NCI-H187 (cell line): ENCODE measurements at places on chromosomes 7 and 10.

DNA sequence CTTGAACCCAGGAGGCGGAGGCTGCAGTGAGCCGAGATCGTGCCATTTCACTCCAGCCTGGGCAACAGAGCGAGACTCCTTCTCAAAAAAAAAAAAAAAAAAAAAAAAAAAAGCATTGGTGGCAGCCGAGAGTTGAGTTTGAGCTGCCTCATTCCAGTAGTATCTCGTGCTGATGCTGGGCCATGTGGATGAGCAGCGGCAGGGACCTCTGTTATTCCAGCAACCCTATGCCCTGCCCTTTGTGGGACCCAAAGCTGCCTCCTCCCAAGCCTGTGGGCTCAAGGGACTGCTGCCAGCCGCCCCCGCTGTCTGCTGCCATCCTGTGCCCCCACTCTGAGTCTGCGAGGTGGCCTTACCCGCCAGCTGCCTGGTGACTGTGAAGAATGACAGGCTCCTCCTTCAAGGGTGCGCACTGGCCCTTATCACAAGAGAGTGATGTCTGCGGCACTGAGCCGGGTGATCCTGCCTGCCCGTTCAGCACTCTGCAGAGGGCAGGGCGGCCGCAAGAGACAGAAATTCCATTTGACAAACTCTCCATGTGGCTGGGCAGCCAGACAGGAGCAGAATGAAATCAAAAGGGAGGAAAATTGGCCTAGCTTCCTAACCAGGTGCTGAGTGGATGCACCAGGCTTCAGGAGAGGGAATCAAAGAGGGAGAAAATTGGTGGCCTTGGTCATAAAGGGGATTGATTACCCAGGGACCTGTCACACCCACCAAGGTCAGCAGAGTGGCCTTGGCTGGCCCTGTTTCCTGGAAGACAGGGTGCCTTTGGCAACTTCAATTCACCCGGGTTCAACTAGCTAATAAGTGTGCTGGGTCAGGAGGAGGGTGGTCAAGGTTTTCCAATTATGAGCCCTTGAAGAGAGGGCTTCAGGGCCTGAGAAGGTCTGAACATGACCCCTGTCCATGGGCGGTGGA is 65.3 kb upstream of the ZMIZ1 start:
- no peak for DNase-seq

DNA sequence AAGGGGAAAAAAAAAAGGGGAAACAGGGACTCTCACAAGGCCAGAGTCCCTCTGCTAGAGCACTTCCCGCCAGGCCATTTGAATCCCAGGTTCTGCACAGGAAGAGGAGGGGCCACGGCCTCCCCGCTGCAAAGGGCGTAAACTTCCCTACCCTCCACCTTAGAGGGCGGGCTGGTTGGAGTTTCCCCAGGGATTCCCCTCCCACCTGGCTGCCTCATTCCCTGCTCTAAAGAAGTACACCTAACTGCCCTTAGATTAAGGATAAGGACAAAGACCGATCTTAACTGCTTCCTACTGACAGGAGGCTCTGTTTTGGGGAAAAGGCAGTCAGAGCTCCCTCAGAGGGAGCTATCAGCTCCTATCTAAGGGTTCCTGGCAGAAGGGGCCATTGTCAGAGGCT is 102.0 kb upstream of the ARMC3 start:
- DNase-seq, result no peak

GRCh38 chr10:125123476-125124114 is 36.8 kb downstream of the CTBP2 start:
- DNase-seq, result no peak

DNA sequence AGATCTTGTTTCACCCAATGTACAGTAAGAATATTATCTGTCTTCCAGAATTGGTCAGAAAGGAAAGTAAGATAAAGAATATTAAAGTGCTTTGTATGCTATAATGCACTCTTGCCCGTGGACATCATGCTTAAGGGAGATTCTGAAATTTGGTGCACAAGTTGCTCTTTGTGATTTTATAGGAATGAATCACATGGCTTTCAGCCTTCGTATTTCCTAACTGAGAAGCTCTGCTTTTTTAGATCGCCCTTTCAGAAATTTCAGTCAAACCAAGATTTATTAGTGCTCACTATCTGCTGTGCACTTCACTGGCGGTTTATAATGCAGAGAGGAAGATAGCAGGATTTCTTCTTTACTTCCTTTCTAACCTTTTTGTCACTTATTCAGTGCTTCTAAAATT is 1248.5 kb upstream of the LRRN3 start:
- no peak for DNase-seq

DNA sequence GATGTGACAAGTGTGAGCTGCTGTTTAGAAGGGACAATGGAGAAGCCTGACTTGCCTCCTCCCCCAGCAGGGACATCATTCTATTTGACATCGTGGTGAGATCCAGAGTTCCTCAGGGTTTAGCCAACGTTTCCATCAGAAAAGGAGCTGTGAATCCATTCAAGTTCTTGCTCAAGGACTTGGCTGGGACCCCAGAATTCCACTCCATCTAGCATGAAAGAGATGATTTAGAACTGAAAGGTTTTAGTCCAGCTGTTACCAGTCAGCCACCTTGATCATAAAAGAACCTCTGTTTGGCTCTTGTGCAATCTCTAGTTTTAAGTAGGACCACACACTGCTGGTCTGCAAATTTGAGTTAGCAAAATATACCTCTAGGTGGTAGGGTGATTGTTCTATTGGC is 337.6 kb downstream of the FRMD4A start:
- no peak for DNase-seq

DNA sequence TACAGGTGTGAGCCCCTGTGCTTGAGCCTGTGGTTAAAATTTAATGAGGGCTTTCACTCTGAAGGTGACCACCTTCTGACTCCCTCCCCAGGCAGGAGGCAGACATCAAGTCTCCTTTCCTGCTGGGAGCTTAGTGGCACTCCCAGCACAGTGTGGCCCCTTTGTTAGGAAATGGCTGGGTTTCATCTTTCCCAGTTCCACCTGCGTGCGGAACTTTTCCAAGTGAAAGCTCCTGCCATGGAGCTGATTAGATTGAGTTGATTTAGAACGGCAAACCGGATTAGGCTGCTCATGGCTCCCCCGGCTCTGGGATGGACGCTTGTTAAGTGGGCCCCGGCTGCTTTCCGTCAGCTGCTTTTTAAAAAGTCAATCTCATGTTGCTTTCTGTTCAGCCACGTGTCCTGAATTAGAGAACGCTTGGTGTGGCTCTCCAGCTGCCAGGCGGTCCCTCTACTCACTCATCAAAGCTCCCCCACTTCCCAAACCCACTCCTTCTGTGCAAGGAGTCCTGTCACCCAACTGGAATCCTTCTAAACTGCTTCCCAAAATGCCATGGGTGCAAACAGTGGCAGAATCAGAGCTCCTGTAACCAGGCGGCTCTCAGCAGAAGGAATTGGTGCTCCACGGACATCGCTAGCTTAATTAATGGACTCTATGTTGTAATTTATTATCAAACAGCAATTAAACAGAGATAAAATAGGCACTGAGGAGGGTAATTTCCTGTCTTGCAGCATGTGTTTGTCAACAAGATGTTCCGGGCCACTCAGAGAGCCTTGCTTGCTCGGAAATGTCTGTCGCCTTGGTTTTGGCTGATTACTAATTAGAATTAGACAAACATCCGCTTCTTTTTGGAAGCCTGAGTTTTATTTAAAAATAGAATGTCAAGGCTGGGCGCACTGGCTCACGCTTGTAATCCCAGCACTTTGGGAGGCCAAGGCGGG is 551.2 kb downstream of the GALNT17 start:
- DNase-seq, result no peak

DNA sequence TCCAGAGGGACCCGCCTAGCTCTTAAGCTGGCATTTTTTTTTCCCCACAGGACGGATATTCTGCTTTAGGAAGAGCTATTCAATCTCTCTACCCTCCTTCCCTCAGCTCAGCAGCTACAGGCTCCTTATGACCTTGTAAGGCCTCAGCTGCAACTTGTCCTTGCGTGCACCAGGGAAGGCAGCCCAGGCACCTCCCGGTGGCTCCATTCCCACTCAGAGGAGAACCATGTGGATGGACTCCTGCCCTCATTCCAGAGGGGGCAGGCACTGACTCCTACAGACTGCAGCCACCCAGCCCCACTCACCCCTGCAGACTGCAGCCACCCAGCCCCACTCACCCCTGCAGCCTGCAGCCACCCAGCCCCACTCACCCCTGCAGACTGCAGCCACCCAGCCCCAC is 73.7 kb downstream of the ITIH5 start:
- no peak for DNase-seq

GRCh38 chr7:130091999-130092398 is 21.7 kb downstream of the KLHDC10 start:
- no peak for DNase-seq

- no peak for DNase-seq
Measured at GRCh38 chr10:109821672-109822071, 101.6 kb downstream of the XPNPEP1 start.

DNA sequence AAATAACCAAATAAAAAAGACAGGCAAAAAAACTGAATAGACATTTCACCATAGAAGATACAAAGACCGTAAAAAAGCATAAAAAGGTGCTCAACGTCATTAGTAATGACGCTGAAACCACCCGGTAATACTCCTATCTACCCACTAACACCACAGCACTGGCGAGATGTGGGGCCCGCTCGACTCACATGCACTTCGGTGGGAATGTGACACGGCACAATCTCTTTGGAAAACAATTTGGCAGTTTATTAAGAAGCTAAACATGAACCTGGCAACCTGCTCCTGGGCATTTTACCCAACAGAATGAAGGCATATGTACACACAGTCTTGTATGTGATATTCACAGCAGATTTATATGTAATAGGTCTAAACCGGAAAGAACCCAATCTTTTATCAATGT is 42.8 kb upstream of the NCAPG2 start:
- DNase-seq, result no peak

GRCh38 chr10:86375204-86375603 is 8.6 kb upstream of the GRID1 start:
- no peak for DNase-seq

DNA sequence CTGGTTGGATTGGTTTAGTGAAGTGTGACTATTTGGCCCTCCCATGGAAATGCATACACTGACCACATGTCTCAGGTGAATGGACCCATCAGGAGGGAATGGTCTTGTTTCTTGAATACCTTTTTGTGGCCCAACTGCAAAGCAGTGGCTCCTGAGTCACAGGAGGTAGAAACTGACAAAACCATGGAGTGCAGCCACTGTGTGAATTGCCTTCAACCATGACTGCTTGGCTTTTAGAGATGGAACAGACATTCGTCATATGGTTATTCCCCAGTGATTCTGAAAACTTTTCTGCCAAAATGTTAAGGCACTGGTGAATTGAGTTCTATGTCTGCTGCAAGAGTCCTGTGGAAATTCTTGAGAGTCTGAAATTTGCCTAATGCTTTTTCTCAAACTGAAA is 64.7 kb downstream of the CDK14 start:
- no peak for DNase-seq

DNA sequence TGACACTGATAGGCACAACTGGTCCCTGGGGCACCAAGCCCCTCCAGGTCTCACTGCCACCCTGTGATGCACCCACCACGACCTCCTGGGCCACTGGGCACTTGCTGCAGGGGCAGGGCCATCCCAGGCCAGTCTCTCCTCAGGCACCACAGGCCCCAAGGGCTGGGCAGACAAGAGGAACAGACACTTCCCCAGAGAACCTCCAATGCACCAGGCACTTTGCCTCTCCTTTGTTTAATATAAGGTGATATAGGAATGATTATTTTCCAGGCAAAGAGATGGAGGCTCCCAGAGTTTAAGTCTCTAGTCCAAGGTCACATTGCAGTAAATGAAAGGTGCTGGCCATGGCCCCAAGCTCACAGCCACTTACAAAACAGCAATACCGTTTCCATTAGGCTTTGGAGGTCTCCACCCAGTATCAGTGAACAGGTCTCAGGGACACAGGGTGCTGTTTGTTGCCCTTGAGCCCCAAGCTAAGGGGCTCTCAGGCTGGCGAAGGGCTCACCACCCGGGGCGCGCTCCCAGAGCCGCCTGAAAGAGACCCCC is 4.5 kb downstream of the DEPP1 start:
- DNase-seq, result no peak

GRCh38 chr7:103718482-103719061 is 270.9 kb downstream of the RELN start:
- DNase-seq, result no peak

- DNase-seq, result no peak
Measured at GRCh38 chr10:6065835-6066234, 3.7 kb upstream of the IL2RA start.

- no peak for DNase-seq
Measured at GRCh38 chr7:44796034-44796503, 412 bp upstream of the PPIA start.

DNA sequence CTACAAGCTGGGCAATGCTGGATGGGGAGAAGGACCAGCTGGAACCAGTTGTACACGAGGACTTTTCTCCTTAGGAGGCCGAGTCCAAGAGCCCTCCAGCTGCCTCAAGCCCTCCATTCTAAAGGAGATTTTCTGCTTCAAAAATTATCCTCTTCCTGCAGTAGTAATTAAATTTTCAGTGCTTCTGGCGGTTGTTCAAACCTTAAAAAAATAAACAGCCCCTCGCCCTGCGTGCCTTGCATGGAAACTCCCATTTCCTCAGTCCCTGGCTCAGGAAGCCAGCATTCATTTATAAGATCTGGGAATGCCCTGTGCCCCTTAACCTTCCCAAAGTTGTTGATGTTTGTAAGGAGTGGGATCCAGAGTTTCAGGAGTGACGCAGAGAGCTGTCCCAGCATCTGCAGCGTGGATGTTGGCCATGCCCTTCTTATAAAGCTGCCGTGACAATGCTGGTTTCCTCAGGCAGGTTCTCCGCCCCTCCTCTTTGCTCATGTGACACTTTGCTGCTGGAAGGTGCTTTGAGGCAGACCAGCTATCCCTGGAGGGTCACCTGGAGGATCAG is 24.0 kb upstream of the ACTR3B start:
- DNase-seq, result no peak
